Stimulated activated CD4-positive, alpha-beta T cell treated with anti-CD3 and anti-CD28 coated beads, Interleukin-12 subunit alpha, Interleukin-12 subunit beta, amount 100 ng/mL, for 24 hours (primary cell): ENCODE measurements at places on chromosomes 12 and 14.

DNA sequence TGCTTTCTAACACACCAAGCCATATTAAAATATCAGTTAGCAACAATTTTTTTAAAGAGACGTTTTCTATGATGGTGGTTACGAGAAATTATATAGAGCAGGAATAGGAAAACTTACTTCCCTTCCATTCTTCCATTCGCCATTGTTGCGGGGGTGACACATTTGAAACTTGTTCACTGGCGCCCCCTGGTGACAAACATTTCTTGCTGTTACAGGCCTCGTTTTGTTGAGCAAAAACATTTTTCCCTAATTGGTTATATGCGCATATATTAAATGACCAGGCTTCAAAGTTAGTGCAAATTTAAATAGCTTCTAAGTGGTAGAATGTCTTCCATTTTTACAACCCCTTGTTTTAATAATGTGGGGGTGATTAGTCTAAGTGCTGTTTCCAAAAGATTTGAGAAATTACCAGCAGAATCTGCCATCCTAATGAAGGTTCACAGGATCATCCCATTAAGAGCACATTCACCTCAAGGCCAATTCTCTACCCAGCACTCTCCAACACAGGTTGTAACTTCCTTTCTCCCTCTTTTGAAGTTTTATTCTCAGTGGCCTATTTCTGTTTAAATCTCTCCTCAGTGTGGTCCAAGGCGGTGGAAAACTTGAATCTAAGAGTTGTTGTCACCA lies 1124.7 kb downstream of the FLRT2 start:
- DNase-seq, result peak; percentile 19

GRCh38 chr12:52604859-52605258 lies 3.6 kb upstream of the KRT72 start:
- no peak for DNase-seq

- no peak for DNase-seq
Measured at GRCh38 chr12:109721276-109721675, 7.7 kb downstream of the FAM222A start.

DNA sequence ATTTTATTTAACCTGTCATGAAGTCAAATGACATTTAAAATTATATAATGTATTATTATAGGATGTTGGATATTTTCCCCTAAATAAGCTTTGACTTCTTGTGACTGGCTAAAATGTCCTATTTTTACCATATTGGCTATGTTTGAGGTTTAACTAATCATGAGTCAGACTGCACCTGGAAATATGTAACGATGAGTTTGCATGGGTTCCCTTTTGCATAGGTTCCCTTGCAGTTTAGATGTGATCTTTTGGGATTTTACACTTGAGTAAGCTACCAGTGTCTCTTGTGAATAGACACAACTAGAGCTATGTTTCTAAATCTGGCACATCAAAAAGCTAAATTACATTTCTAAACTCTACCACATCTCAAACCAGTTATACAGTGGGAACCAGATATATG lies 5.2 kb downstream of the PDZRN4 start:
- no peak for DNase-seq

- DNase-seq, result peak; percentile 29
Measured at GRCh38 chr12:92987846-92988621, 58.9 kb upstream of the EEA1 start.

DNA sequence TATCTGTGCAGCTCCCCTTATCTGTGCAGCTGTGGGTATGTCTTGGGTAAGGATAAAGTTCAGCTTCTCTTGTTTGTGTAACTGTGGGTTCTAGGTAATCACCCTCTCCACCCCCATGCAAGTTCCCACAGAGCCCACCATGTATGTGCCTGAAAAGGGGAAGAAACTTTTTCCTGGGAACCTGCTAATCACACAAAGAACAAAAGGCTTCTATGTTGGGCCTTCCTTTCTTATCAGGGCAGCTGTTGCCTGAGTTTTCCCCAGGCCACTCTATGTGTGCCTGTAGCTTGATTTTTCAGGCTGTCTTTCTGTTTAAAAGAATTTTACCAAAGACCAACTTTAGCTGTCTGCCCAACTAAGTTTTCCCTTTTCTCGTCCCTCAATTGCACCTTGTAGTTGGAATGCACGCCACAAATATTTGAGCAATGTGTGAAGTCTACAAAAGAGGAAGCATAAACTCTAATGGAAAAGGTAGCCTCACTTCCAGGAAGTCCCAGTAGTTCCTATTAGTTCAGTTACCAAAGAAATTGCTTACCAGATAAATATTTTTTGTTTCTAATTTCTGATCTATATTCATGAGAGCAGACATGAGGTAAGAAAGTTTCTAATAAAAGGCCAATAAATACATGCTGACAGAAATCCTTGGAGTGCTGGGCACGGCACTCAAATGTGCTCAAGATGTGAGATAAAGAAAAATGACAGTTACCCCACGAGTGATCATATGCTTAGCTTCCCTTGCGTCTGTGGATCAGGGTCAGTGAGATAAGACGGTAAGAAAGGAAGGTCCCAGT lies 2.7 kb upstream of the GALC start:
- DNase-seq, result no peak

GRCh38 chr14:102015045-102015685 lies 50.8 kb downstream of the DYNC1H1 start:
- DNase-seq, result no peak

- no peak for DNase-seq
Measured at GRCh38 chr14:102866982-102867761, 55.3 kb upstream of the AMN start.

- DNase-seq, result no peak
Measured at GRCh38 chr14:85142982-85143381, 387.0 kb upstream of the FLRT2 start.

GRCh38 chr12:116146386-116146785 lies 131.1 kb downstream of the MED13L start:
- DNase-seq, result no peak

DNA sequence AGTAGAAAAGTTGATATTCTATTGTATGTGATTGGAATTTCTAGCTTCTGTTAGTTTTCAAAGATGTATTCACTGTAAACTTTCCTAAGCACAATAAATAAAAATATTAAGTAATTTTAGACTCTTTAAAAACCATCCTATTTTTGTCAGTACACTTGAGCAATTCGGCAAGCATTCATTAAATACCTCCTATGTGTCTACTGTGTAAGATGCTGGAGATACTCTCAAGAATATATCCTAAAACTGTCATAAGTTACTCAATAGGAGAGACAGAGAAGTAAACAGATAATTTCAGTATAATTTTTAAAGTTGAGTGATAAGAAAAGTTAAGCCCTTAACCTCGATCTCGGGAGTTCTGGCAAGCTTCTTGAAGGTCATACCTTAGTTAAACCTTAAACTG lies 46.1 kb downstream of the FANCM start:
- no peak for DNase-seq

DNA sequence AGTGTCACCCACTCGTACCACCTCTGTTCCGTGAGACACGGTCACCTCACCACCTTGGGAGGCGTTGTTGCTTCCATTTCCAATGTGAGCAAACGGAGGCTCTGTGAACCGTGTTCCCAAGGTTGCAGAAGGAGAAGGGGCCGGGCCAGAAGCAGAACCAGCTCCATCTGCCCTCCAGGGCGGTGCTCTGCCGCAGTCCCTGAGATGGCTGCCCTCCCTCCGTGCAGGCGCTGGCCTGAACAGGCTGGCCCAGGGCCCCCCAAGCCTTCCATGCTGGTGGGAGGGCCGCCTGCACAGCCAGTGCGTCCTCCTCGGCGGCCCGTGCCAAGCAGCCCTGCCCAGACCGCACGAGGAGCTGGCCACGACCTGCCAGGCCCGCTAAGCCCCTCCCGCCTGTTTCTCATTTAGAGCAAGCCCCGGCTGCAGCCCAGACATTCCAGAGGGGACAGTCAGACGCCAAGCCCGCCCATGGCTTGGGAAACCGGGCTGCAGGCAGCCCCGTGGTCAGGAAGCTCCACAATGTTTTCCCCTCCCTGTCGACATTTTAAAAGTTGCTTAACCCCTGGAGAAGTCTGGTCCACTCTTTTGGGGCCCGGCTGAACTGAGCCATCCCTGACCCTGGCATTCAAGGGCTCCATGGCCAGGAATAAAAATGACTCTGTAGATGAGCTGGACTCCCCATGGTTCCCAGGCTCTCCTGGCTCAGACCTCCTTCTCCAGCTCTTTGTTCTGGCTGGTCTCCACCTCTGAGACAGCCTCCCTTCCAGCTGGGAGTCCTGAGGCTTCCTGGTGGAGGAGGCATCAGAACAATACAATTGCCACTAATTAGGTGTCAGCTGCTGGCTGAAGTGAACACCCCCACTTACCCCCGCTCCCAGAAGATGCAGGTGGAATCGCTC lies 236.0 kb downstream of the BCL11B start:
- no peak for DNase-seq

- DNase-seq, result no peak
Measured at GRCh38 chr12:122836027-122836921, 1.0 kb downstream of the HIP1R start.

- DNase-seq, result no peak
Measured at GRCh38 chr12:100268835-100269564, 2.0 kb downstream of the SCYL2 start.

- DNase-seq, result no peak
Measured at GRCh38 chr14:77616133-77616453, 344 bp downstream of the SPTLC2 start.

- DNase-seq, result no peak
Measured at GRCh38 chr14:56886471-56887062, 76.3 kb upstream of the OTX2 start.

DNA sequence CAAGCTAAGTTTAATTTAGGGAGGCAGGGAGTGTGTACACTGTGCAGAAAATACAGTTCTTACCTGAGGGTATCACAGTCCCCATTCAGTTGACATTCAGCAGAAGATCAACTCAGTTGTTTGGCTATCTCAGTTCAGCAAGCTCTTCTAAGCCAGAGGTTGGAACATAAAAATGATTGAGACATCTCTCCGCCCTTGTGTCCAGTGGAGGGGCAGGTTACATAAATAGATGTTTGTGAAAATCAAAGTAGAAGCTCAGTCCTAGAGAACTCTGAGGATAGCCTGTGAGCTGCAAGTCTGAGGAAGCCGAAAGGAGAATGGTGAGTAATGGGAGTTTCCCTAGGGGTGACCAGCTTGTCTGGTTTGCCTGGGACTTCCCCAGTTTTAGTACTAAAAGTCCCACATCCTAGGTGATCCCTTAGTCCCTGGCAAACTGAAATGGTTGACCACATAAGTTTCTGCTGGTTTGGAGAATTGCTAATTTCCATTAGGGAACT lies 251.4 kb upstream of the ATP2B1 start:
- no peak for DNase-seq

DNA sequence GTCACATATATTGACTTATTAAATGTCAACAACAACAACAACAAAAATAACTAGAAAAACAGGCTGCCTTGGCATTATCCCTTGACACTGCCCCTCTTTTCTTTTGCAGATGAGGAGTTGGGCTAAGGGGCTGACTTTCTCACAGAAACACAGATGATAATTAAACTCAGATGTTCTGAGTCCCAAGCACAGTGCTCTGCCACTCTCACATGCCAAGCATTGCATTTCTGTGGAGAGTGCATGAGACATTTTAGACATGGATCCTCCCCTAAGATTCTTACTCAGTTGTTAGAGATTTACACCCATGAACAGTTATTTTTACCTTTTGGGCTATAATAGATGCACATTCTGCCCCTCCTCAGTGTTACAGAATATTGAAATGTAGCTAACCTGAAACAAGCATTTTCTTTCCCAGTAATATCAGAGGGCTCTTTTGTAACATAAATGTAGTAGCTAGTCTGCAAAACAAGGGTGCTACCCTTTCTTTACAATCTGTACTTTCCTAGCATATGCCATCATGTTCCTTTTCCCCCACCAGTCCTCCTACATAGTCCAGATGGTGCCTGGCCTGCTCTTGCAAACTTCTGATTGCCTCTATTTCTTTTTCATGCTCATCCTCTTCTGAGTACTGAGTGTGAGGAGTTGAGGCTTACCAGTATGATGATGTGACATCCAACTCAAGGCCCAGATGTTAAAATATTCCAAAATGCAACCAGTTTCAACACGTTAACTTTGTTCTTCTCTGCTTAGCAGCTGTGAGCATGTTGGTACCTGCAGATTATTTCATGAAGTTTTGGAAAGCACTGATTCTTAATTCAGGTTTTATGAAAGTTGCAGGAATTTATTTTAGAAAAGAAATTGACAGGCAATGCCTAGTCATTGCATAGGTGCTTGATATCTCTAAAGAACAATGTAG lies 125.0 kb upstream of the ATP2B1 start:
- no peak for DNase-seq

- DNase-seq, result no peak
Measured at GRCh38 chr12:51377099-51377984, 13.9 kb downstream of the GALNT6 start.

GRCh38 chr14:102437997-102438915 lies 71.3 kb downstream of the ANKRD9 start:
- DNase-seq, result peak; percentile 65

GRCh38 chr12:108043286-108043685 lies 85.8 kb upstream of the WSCD2 start:
- no peak for DNase-seq

DNA sequence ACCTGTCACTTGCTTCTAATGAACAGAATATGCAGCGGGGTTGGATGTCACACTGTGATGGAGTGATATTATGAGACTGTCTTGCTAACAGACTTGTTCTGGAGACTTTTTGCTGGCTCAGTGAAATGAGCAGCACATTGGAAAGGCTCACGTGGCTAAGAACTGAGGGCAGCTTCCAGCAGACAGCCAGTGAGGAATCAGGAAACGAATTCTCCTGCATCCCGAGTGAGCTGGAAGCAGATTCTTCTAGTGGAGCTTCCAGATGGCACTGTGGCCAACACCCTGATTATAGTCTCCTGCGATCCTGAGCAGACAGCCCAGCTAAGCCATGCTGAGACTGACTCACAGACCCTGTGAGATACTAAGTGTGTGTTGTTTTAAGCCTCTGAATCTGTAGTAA lies 16.1 kb upstream of the TSPAN9 start:
- DNase-seq, result no peak

GRCh38 chr14:102525219-102525928 lies 15.8 kb upstream of the ANKRD9 start:
- no peak for DNase-seq

DNA sequence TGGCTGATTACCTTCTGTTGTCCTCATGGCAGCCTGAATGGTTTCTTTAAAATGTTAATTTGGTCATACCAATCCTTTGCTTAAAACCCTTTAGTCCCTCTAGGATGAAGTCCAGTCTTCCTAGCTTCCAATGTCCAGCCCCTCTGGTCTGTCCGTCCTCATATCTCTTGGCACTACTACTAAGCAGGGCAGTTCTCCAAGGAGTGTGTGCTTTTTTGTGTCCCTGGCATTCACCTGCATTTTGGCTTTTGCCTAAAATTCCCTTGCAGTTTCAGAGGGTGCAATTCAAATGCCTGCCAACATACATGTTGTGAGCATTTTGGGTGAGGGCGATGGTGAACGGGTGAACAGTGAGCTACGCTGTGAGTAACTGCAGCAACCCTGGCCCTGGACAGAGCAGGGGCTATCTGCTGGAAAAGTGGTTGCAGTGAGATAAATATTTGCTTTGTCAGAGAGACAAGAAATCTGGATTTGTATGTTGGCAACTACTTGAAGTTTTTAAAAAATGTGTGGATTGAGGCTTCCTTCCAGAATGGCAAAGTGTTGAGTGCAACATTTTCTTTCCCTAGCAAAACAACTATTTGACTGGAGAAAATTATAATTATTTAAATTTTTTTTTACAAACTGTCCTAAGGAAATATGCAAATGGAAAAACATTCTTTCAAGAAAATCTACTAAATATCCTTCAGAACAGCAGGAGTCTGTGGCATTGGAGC lies 14.6 kb downstream of the GALNT8 start:
- no peak for DNase-seq

GRCh38 chr12:50162230-50162629 lies 4.9 kb downstream of the CERS5 start:
- DNase-seq, result no peak
